ENCODE measurements at places on chromosomes 3 and 15.

GRCh38 chr3:71806736-71807135 is 21.8 kb upstream of the PROK2 start:
- no peak for DNase-seq

- no peak for DNase-seq
These were observed 19.5 kb upstream of the P4HTM start for GRCh38 chr3:48970586-48970985.

GRCh38 chr15:33242165-33242564 is 47.7 kb upstream of the FMN1 start:
- DNase-seq: no peak

GRCh38 chr3:63654211-63654610 is 1.7 kb downstream of the SNTN start:
- no peak for DNase-seq

DNA sequence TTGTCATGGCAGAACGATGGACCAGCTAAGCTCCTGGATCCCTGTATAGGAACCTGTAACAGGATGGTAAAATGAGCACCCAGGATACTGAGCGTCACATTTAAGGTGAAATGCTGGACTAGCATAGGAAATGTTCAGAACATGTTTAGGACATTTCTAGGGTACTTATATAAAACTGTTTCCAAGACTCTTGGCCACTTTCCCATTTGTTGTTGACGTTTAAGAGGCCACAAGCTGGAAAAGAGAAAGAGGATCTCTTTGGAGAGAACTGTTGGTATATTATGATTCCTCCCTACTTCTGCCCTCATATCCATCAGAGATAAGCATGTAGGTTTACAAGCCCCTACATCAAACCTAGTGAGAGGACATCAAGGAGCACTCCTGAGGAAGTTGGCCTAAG is 57.5 kb downstream of the SCN11A start:
- no peak for DNase-seq

- DNase-seq: peak; percentile 37
These were observed 40.9 kb upstream of the PIK3R4 start for GRCh38 chr3:130787422-130788068.

DNA sequence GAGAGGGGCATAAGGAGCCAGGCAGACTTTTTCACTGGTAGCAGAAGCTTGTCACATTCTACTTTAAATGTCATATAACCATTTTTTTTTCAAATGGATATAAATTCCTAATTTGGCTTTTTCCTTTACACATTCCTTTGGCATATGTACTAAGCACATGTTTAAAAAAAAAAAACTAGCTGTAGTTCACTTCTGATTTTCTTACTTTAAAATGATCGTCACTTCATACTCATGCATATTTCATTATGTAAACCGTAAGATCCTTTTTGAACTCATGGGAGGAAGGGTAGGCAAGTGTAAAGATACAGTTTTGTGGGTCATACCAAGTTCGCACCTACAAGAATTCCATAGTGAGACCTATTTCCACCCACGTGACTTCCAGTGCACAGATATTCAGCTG is 45.1 kb upstream of the BFSP2 start:
- DNase-seq: no peak

- no peak for DNase-seq
These were observed 58.5 kb upstream of the GATA2 start for GRCh38 chr3:128551451-128551850.

- DNase-seq: no peak
These were observed 1357.1 kb upstream of the CADM2 start for GRCh38 chr3:83601704-83602103.

DNA sequence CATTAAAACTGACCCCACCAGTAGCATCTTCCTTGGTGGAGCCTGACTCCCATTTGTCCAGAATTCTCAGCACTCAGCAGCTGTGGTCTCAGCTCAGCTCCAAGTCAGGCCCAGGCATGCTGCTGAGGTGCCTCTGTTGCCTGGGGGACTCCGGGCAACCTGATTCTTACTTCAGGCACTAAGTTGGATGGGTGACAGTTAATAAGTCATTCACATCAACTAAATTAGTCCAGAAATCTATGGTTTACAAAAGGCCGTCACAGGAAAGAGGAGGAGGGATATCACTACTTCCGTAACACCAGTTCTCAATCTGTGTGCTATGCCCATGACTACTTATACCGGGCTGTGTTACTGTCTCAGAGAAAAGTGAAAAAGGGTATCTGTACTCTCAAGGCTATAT is 310.2 kb downstream of the SATB1 start:
- no peak for DNase-seq

- DNase-seq: no peak
These were observed 39.1 kb downstream of the COL6A5 start for GRCh38 chr3:130384476-130385025.

DNA sequence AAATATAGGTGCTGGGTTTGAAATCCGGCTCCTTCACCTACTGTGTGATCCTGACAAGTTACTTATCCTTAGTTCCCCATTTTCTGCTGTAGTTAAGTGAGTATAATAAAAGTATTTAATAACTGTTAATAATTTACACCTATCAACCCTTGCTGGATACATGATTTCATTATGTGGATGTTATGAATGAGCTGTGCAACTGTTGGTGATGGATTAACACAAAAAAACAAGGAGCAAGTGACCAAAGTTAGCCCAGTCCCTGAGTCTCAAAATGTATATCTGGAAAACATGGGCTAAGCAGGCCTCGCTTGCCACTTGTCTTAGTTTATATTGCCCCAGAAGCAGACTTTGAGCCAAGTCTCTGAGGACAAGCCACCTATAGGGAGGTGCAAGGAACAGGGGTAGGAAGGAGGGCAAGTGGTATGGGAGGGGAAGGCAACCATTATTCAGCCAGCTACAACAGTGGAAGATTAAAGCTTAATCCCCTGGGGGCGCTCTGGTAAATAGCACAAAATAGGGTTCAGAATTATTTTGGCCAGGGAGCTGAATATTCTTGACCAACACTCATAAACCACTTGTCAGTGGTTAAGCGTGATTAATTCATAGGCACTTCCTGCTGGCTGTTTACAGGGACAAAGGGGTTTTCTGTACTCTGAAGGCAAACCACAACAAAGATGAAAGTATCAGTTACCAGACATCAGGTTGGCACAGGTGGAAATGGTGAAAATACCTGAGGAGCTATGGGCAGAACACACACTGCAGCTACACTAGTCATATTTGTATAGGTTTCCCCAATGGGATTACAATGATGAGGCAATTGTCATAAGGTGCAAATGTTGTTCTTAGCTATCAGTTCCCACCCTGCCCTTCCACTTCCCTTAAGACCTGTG is 76.2 kb downstream of the TRIM42 start:
- no peak for DNase-seq

DNA sequence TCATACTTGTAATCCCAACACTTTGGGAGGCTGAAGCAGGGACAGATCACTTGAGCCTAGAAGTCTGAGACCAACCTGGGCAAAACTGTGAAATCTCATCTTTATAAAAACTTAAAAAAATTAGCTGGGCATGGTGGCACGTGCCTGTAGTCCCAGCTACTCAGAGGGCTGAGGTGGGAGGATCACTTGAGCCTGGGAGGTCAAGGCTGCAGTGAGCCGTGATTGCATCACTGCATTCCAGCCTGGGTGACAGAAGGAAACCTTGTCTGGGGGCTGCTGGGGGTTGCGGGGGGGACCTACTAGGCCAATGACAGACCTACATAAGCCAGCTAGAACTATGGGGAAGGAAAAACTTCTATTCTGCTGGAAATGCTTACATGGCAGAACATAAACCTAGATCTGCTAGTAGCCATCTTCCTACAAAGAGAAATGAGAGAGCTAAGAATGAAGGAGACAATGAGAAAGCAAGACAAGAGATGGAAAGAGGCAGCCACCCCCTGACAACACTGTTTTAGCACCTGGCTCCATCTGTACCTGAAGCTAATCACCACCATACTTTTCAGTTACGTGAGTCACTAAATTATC is 23.9 kb downstream of the FOXP1 start:
- DNase-seq: no peak

DNA sequence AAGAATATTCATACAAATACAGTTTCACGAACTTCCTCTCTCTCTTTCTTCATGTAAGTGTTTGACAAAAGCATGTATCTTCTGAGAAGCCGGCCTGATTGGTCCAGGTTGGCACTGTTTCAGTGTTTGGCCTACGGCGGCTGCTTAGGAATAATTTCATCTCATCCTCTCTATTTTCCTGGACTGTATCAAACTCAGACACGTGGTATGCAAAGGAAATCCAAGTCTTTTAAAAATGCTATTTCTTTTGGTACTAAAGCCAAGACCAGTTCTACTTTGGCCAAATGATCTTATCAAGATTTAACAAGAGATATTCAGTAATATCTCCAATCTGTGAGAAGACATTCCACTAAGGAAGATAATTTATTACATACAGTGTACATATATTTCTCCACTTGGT is 152.8 kb downstream of the TIGIT start:
- DNase-seq: no peak
